ENCODE measurements at places on chromosomes 3 and 15.

- DNase-seq = no peak
Measured at GRCh38 chr3:9473496-9474065, 76.2 kb downstream of the SETD5 start.

- no peak for DNase-seq
Measured at GRCh38 chr15:90300988-90301706, 35.7 kb downstream of the NGRN start.

- no peak for DNase-seq
Measured at GRCh38 chr15:58264053-58264971, 126.1 kb downstream of the AQP9 start.

DNA sequence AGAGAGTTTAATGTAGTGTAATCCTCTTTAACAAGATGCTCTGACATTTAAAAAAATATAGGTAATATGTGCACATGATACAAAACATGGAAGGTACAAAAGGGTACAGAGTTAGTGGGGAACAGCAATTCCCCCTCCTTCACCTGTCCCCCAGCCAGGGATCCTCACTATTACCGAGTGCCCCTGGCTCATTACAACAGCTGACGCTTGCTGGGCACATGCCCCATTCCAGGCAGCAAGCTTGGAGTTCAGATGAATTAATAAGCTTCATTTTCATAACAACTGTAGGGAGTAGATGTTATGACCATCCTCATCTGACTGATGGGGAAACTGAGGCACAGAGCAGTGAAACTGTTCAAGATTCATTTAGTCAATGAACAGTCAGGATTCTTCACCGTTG lies 41.2 kb downstream of the PCSK6 start:
- DNase-seq = no peak

DNA sequence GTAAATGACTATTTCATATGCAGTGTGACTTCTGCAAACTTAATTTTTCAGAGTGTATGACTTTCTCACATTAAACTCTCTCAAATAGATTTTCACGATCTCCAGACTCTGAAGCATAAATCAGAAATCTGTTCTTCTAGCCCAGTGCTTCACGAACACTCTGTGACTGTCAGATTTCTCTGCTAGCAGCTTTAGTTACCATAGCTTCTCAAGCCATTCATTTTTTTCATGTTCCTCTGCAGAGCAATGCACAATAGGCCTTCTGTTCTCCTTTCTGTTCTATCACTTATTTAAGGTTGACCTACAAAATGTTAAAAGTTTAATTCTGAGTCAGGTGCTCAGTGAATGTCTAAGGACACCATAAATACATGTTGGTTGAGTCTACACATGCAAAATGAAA lies 1102.2 kb downstream of the TUSC7 start:
- no peak for DNase-seq

DNA sequence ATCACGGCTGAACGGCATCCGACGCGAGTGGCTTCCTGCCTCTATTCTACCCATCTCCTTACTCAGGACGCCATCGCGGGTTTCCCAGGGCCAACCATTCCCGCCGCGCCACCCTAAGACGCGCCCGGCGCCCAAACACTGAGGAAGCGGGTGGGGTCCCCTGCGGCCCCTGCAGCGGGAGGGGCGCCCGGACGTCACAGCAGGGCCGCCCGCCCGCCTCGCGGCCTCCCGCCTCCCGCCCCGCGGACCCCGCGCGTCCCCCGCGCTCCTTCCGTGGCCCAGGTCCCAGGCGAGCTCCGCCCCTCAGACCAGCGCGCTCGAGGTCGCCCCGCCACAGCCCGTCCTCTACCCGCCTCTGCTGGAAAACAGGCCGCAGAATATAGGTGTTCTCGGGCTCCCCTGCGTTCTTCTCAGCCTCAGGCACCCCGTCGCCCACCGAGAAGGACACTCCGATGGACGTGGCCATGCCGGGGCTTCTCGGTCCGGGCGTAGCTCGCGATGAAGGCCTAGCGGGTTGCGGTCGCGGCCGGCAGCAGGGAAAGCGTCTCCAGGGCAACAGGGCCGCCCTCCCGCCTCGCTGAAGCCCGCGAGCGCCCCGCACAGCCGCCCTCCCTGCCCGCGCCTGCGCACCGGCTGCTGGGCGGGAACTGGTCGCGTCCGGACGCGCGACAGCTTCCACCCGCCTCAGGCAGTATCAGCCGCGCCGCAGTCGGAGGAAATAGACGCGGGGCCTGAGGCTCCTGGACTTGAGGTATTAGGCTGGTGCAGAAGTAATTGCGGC lies at the start of gene DYNLT2B:
TSS of gene DYNLT2B (minus strand) at position 554 of the 781 bp plus-strand sequence. CDS start at position 466, 88 bp downstream.
- peak; percentile 26 for DNase-seq
